ENCODE measurements at places on chromosomes 7 and 10.
A peak's percentile ranks its signal among the peaks of the same experiment; 100 is the strongest.

DNA sequence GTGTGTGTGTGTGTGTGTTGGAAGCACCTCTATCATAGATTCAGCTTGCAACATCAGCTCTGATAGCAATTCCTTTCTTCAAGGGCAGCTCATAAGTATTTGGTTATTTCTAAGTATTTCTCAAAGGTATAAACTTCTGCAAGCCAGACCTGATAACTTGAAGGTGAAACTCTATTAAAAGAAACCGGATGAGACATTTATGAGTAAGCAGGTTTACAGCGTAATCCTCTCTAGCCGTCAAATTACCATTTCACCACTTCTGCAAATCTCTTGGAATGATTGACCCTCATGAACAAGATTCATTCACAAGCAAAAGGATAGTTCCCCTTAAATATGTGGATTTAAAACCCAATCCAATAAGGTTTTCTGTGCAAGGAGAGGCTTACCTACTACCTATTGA is 23.1 kb downstream of the PDE1C start:
- no peak for DNase-seq

DNA sequence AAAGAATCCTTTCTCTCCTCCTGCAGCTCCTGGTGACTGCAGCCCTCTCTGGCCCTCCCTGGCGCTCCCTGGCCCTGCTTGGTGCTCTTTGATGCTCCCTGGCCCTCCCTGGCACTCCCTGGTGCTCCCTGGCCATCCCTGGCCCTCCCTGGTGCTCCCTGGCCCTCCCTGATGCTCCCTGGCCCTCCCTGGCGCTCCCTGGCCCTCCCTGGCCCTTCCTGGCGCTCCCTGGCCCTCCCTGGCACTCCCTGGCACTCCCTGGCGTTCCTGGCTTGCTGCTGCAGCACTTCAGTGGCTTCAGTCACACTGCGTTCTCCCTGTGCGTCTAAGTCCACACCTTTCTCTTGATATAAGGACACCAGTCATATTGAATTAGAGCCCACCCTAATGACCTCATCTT is 15.2 kb upstream of the FGFR2 start:
- DNase-seq = no peak

DNA sequence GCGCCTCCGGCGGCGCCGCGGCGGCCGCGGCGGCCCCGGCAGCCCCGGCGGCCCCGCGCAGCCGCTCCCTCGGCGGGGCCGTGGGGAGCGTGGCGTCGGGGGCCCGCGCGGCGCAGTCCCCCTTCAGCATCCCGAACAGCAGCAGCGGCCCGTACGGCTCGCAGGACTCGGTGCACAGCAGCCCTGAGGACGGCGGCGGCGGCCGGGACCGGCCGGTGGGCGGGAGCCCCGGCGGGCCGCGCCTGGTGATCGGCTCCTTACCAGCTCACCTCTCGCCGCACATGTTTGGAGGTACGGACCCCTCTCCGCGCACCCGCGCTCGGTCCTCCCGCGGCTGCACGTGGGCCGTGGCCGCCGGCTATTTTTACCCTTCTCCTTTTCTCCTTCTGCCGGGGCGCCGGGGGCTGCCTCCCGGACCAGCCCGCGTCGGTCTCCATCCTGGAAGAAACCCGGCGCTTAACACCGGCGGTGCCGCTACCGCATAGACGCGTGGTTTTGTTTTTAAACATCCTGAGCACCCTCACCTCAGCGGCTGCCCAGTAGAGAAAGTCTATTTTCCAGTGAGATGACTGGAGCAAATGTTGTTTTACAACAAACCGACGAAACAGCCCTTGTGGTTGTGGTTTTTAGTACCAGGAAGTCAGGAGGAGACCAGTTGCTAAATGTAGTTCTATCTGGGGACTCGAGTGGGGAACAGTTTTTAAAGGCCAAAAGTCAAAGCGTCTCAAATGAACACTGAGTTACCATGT is 1.3 kb downstream of the ZNRF2 start:
- DNase-seq = no peak

DNA sequence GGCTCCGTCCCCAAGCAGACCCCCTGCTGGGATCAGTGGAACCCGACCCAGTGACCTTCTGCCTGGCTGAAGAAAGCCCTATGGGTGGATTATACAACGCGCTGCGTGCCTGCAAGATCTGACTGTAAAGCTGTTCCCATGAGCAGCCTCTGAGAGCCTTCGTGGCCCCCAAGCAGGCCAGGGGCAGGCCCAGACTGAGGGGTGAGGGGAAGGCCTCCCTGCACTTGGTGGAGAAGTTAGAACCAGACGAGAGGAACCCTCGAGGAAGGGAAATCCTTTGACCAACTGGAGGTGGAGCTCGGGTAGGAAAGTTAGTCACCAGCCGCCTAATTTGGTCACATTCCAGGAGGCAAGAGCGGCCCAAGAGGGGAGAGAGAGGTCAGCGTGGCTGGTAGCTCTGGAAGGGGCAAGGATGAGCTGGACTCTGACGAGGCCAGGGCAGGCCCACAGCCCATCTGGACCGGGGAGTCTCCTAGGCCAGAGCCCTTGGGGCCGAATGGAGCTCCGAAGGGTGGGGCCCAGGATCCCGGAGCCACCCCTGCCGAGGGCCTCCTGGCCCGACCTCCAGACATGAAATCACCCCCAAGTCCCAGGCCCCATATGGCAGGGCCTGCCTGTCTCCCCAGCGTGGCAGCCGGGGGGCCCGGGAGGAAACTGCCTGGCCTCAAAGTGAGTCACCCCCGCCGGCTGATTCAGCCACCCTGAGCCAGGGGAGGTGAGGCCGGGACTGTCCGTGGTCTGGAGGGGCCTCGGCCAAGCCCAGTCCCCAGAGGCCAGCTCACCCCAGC is 23.3 kb upstream of the PDGFA start:
- DNase-seq = no peak

DNA sequence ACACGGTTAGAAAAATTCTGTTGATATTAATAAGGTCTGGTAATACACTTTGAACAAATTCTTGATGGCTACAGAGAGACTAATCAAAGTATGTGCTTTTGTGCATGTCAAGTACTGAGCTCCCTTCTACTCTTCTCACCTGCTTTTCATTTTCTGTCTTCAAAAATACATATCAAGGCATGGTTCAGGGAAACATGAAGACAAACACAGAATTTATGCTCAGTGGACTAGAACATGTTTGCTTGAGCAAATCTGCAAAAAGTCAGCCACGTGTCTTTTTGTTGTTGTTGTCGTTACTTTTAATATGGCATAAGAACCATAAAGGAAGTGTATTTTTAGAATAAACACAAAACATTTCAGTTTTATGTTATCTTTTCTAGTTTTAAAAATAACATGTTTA is 21.9 kb downstream of the CDK13 start:
- DNase-seq = no peak

- no peak for DNase-seq
Observed at GRCh38 chr10:89523274-89523673, 12.1 kb downstream of the SLC16A12 start.

DNA sequence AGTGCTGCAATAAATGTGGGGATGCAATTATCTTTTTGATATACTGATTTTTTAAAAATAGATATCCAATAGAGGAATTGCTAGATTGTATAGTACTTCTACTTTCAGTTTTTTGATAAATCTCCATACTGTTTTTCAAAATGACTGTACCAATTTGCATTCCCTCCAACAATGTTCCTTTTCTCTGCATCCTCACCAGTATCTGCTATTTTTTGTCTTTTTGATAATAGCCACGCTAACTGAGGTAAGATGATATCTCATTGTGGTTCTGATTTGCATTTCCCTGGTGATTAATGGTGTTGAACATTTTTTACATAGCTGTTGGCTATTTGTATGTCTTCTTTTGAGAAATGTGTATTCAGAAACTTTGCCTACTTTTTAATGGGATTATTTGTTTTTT is 217.7 kb upstream of the MTPN start:
- no peak for DNase-seq

DNA sequence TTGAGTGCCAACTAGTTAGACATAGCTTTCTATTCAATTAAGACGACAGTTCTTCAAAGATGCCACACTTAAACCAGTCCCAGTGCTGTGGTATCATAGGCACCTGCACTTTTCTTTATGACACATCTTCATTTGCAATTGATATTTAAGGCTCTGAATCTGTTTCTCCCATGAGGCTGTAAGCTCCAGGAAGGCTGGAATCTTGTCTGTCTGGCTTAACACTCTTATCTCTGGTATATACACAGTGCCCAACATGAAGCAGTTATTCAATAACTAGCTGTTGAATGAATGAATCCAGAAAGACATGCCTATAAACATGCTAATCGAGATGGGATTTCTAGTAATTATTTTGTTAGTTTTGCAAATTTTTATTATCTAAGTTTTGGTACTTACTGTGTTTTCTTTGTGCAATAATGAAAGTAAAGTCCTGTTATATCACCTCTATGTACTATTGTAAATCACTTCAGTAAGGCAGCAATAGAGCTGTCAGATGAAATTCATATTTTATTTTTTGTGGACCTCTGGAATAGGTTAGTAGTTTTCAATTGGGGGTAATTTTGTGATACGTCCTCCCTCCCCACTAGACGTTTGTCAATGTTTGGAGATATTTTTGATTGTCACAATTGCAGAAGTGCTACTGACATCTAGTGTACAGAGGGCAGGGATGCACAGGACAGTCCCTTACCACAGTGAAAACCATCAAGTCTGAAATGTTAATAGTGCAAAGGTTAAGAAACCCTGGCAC is 51.3 kb upstream of the STEAP4 start:
- no peak for DNase-seq

GRCh38 chr10:6507311-6507710 is 72.8 kb downstream of the PRKCQ start:
- peak; percentile 36 for DNase-seq

- no peak for DNase-seq
Observed at GRCh38 chr10:79932841-79933379, 16.0 kb downstream of the SFTPD start.

GRCh38 chr7:114973147-114973546 is 51.3 kb downstream of the MDFIC start:
- no peak for DNase-seq

DNA sequence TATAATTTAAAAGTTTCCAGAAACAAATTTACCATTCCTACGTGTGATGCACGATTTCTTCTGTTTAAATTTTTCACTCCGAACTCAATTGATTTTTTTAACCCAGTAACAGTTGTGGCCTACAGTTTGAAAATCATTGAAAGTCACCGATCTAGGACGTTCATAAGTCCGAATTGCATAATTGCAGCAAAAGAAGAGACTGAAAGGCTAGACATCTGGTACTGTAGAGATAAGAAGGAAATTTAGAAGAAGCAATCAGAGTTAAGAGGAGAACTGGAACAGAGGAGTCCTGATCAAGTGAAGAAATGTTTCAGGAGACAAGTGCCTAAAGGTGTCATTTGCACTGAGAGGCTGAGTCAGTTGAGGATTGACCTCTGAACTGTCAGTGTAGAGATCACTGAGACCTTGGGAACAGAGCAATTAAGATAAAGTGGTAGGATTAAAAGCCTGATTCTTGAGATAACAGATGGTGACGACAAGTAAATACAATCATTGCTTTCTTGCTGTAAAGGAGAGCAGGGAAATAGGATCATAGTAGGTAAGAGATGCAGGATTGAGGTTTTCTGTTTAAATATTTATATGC is 73.5 kb downstream of the ZFAND4 start:
- no peak for DNase-seq

DNA sequence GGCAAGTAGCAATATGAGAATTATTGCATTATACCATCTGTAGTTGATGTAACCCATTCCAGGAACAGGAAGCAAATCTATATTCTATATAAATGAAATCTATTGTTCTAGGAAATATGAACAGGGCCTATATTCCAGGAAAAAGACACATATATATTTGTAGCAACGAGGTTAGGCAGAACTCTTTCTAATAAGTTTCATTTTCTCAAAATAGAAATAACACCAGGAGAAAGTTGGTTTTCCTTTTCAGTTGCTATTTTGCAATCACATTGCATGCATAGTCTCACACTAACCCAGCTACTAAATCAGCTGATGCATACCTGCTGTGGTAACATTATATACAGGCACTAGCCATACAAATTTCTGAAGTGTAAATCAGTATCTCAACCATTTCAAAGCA is 6.2 kb upstream of the IFIT2 start:
- no peak for DNase-seq

GRCh38 chr10:50397312-50398140 is 146.2 kb upstream of the ASAH2 start:
- DNase-seq = no peak

DNA sequence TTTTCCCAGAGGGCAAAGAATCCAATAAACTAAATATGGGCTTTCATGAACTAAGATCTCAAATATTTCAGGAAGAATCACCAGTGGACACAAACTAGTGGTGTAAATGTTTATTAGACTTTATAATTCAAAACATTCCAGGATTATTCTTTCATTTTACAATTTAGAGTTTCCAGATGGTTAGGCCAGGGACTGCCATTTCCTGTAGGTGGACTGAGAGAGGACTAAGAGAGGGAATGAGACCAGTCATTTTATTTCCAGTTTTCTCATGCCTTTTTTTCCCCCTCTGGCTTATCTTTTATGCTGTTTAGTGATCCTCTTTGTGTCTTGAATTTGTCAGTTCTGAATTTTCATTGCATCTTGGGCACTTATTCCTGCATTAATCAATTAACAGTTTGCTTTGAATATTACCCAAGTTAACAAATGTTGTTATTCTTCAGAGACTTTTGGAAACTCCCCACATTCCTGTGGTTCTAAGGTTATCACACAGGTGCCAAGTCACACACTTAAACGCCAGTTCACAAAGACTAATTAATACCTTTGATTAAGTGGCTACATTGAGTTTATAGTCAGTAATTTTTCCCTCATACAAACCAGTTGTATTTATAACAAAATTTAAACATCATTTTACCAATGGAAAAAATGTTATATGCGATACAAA is 12.3 kb downstream of the CISD1 start:
- no peak for DNase-seq

DNA sequence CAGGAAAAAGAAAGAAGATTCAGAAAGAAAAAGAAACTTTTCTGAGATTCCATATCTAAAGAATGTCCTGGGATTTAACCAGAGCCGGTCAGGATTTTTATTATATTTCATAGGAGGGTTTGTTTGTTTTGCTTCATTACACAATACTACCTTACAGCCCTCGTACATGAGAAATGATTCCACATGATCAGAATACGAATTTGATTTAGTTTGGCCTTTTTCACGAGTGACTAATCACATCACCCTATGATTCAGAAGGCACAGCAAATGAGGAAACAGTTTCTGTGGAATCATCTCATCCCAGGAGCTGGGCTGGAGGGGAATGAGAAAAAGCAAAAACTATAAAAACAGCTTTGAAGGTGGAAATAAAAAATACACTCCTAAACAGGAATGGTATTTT is 54.7 kb upstream of the VWC2 start:
- DNase-seq = no peak

- DNase-seq = no peak
Observed at GRCh38 chr10:120897343-120897742, 46.2 kb downstream of the WDR11 start.

GRCh38 chr7:10015687-10016086 is 958.0 kb upstream of the PHF14 start:
- no peak for DNase-seq

Data from C1 segment of cervical spinal cord (tissue), 14 donors.